Thymus (tissue), 14 donors: ENCODE measurements at places on chromosomes 1 and 21.

DNA sequence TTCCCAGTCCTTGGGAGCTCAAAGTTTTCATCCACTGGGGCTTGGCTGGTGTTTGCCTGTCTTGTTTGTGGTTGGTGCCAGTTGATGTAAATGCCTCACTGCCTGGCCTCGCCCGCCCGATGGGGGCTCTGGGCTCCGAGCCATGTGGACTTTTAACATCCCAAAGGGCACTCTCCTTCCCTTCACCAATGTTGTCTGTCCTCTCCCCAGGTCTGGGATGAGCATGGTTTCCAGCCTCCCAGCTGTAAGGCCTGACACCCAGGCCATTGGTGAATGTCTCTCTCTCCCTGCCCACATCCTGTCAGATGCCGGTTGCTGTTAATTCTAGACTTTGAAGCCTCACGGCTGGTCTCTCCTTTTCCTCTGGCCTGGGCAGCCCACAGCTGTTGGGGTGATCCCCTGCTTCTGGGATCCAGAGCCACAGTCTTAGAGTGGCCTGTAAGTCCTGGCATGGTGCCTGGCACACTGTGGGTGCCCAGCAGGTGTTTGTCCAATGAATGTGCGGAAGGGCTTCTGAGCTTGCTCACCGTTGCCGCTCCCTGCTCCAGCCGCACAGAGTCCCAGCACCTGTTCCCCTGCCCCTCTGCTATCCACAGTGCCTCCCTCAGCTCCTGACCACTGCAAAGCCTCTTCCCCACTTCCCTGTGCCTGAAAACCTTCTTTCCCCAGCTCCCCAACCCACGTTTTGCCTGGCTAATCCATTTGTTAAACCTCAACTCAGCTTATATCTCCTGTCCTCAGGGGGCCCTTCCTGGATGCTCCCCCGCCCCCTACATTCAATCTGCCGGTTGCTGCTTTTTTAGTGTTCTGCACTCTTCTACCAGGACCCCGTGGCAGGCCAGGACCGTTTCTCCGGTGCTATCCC lies 3.3 kb upstream of the C1orf174 start:
- DNase-seq: no peak

DNA sequence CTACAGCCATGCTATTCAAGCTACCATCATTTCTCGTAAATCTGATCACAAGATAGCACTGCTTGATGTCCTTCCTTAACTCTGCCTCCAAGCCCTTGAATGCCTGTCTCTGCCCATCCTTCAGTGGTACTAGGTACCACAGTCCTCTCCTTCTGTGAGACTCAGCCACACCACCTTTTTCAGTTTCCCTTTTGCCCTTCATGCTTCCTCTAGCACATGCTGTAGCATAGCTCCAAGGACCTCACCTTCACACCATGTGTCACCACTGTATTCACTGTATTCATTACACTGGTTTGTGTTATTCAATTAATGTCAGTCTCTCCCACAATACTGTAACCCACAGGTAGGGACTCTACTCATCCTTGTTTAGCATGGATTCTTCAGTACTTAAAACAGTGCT lies 8.0 kb upstream of the TP53BP2 start:
- DNase-seq: no peak

DNA sequence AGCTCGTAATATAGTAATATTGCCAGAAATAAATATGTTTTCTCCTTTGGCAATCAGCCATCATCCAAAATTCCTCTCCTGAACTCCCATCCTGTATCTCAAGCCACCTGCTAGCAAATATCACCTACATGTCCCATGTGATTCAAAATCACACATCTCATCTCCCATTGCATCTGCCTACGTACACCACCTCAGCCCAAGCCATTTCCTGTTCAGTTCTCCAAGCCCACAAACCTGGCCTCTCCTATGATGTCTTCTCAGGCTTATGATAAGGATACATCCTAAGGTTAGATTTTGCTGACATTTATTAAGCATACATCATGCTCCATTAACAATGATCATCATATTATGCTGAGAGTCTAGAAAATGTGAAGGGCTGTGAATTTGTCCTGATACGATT lies 31.9 kb upstream of the DEGS1 start:
- no peak for DNase-seq

- no peak for DNase-seq
Observed at GRCh38 chr1:19391596-19391981, 79.5 kb downstream of the SLC66A1 start.

GRCh38 chr1:228211531-228212414 lies 3.9 kb downstream of the OBSCN start:
- no peak for DNase-seq

DNA sequence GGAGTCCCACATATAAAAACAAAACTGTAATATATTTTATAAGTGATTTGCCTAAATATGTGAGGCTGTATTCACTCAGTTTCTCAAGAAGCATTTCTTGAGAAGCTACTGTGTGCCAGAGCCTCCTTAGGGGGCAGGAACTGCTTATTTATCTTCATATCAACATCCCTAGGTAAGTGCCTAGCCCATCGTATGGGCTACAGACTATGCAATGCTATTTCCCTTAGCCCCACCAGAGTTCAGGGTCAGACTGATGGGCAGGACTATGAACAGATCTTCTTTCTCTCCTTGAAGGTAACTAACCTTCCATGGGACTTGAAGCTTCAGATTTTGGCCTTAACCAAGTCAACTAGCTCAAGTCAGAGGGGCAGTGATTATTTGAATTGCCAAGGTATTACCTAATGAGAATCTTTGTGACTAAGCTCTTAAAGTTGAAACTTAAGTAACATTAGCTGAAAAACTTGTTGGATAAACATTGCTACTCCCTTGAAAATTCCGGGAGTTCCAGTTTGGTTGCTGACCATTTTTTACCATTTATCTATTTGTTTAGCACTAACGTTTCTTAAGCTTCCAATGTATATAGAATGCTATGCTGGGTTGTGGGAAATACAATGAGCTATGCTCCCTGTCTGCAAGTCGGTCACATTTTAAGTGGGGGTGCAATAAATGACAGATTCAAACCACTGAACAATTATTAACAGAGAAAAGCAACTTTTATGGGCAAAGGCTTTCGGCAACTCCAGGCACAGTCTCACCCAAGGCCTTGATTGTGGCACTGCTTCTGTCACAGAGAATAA lies 85.2 kb downstream of the GPR88 start:
- DNase-seq: no peak

GRCh38 chr21:42190486-42190863 lies 28.5 kb upstream of the ABCG1 start:
- DNase-seq: no peak

GRCh38 chr1:197437601-197438000 lies 169.5 kb downstream of the CRB1 start:
- no peak for DNase-seq

GRCh38 chr1:214464445-214465287 lies 86.7 kb downstream of the PTPN14 start:
- no peak for DNase-seq

- DNase-seq: no peak
Observed at GRCh38 chr1:29209173-29209572, 21.6 kb downstream of the MECR start.
